ENCODE measurements at places on chromosomes 4 and X.

DNA sequence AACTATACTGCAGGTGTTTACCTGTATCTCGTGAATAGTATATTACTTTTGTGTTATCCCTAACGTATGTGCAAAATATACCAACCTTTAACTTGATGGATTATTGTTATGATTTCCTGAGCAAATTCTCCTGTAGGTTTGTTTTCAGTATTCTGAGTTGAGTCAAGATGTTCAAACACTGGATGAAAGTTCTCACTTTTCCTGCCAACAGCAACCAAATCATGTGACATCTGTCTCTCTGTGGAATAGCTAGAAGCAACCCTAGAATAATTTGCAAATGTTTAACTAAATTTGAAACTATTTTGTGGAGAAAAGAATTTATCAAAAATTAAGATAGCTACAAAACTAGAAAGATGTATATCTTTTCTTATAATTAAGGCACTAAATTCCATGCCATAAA lies 35.6 kb downstream of the BCLAF3 start:
- DNase-seq: no peak

DNA sequence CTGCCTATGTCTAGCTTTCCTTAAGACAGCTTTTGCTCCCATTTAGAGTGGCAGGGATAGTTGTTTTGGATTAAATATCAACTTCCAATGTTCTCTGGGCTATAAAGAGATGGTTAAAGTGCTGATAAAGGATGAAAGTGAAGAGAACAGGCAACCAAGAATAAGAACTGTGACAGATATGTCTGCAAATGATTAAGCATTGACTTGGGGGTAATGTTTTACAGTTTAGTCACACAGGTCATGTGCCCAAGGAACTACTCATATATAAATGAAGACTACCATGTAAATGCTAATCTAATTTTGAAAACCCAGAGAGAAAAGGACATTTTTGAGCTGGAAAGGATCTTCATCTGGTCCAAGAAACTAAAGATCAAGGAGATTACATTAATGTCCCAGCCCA lies 42.1 kb downstream of the RBMX2 start:
- no peak for DNase-seq

GRCh38 chrX:100449696-100450608 lies 39.9 kb upstream of the PCDH19 start:
- no peak for DNase-seq

DNA sequence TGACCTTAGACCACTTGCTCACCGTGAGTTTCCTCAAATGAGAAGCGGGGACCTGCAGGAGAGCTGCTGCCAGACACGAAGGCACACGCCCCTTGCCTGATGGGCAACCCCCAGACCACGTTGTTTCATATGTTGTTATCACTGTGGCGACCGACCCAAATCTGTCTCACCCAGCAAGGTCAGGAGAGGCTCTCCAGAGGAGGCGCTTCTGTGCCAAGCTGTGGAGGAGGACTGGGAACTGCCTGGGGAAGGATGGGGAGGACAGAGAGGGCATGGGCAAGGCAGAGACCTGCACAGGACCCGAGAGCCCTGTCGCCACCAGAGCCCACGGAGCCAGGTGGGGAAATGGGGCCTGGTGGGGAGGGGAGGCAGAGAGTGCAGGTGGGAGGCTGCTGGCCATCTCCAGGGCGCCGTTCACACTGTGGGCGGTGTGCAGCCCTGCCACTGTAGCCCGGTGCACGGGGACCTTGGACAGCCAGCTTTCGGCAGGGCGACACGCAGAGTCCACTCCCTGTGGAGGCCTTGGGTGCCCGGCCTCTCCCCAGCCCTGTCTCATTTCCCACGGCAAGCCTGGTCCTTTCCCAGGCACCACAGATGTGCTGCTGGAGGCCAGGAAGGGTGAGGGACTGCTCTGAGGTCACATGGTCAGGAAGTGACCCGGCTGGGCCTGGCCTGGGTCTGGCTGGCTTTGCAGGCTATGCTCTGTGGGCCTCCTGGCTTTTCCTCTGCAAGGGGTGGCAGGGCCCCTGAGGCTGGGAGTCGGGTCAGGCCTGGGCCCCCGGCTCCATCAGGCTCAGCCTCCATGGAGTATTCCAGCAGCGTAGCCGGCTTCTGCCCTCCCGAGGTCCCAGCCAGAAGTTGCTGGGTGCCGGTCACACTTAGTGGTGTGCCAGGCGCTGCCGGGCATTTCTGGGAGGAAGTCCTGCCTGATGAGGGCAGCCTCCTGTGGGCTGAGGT lies 3.2 kb downstream of the HTRA3 start:
- no peak for DNase-seq

- no peak for DNase-seq
Observed at GRCh38 chr4:77917601-77918000, 55.0 kb downstream of the MRPL1 start.

GRCh38 chr4:159593681-159594080 lies 490.8 kb downstream of the RAPGEF2 start:
- no peak for DNase-seq

DNA sequence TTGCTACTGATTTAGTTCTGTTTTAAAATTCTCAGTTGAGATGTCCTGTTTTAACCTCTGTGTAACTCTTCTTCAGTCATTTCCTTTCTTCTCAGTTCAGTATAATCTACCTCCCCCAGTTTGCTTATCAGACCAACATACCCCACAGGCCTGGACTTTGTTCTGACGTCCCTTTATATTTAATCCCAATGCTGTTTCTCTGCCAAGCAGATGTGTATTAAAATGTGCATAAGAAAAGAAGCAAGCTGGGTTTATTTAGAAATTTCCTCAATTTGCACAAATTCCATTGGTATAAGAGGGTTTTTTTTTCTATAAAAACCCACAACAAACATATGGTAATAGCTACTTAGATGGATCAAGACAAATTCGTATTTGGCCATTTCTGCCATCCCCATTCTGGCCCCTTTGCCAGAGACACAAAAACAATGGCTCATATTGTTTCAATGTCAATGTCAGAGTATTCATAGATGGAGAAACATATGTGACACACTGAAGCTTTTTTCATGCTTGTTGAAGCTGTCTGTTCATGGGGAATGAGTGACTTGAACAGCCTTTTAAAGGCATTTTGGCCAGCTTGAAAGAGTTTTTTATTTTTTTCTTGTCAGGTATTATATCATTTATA lies 24.5 kb downstream of the HCCS start:
- no peak for DNase-seq

DNA sequence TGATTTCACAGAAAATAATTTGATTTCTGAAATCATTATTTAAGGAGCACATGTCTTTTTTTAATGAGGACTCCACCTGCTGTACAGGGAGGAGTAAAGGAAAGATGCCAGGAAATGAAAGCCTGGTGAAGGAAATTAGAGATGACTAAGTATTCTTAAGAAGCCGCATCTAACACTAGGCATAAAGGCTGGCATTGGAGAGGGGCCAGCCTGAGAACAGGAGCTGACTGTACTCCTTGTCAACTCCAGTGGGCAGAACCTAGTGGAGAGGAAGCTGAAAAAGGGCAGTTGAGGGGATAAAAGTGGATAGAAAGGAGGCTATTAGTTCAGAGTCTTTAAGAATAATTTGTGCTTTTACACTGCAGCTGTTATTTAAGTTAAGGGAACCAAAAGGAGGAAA lies 393.0 kb downstream of the PPP1R2C start:
- DNase-seq: no peak

GRCh38 chr4:44660396-44660795 lies 9.0 kb upstream of the YIPF7 start:
- no peak for DNase-seq

DNA sequence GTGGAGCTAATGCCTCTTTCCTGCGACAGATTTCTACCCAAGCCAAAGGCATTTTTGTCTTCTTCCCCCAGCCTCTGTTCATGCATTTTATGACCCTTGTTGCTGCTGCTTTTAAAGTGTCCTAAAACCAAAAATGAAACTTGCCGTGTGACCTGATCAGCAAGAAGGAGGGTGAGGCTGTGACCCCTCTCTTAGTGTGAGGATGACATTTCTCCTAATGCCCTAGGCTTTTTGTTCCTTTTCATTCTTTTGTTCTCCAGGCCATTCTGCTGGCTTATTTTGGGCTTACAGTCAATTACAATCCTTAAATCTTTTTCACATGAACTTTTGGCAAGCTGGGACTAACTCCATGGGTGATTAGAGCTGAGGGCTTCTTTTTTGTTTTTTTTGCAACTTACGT lies 34.4 kb downstream of the PTTG2 start:
- DNase-seq: no peak

DNA sequence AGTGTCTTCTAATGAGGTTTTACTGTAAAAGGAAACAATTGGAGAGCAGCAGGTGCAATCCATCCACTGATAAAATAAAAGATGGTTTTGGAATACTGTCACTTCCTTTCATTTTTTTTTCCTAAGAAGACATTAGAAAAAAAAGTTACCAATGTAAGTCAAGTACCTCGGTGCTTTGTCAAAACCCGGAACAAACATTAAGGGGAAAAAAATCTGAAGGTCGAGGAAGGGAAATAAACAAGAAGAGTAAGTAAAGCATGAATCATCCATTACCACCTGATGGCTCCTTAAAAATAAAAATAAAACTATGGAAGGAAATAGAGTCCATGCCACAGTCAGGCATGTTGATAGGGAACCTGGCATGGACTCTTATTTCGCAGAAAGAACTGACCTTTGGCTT lies 15.3 kb upstream of the XPNPEP2 start:
- DNase-seq: no peak

DNA sequence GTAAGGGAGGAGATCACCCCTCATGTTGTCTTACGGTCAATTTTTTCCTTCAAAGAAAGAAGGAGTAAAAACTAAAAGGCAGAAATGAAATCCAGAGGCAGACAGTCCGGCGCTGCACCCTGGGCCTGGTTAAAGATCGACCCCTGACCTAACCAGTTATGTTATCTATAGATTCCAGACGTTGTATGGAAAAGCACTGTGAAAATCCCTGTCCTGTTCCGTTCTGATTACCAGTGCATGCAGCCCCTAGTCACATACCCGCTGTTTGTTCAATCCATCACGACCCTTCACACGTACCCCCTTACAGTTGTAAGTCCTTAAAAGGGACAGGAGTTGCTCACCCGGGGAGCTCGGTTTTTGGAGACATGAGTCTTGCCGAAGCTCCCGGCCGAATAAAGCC lies 105.6 kb upstream of the JADE1 start:
- no peak for DNase-seq

DNA sequence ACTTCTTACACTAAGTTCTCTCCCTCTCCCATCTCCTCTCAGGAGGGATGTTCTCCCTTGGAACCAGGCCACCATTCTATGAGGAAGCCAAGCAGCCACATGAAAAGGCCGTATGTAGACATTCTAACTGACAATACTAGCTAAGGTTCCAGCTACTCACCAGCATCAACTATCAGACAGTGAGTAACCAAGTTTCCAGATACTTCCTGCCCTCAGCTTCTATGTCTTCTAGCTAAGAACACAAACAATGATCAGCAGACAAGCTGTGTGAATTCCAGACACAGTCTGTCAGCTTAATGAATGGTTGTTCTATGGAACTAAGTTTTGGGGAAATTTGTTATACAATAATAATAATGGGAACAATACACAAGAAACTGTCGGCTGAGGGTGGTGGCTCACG lies 50.8 kb downstream of the SMIM14 start:
- DNase-seq: no peak

DNA sequence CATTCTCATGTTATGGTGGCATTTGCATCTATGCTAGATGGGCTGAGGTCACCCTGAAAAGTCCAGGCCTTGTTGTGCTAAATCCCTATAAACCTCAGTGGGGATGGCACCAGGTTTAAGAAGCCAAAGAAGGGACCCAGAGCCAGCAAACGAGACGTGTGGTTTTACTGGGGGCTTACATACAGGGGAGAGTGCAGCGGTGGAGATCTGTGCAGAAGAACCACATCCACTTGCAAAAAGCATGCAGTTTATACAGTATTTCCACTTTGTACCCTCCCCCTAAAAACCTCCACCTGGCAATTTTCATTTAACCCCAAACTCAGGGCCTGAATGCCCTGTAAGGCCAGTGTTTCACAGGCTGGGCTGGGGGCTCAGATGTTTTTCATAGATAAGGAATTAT lies 134.9 kb upstream of the GATB start:
- no peak for DNase-seq

DNA sequence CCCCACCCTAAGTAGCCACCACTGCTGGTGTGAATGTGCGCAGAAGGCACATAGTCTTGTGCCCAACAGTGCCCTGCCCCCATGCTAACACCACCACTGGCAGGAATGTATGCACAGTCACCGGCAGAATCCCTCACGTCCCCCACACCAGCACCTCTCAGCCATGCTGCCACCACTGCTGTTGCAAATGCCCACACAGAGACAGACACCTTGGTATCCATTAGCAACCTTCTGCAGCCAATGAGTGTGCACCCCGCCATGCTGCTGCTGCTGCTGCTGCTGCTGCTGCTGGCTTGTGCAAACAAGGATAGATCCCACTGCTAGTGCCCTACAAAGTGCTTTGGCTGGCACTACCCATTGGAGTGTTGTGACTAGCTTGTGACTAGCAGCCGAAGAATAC lies 52.4 kb upstream of the MMAA start:
- no peak for DNase-seq

DNA sequence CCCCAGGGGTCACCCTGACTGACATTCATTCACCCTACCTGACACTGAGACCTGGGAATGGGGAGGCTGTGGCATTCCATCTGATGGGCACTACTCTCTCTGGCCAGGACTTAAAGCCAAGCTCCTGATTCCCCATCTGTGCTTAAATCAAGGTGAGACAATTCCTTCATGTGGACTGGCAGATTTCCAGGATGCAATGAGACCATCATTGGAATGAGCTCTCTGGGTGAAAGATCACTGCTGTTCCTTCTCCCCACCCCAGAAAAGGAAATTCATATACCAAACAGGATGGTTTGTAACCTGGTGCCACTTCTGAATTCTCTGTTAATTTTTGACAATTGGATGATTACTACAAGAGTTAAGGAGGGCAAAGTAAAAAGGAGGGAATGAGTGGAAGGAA lies 354.8 kb downstream of the MID1IP1 start:
- DNase-seq: no peak

DNA sequence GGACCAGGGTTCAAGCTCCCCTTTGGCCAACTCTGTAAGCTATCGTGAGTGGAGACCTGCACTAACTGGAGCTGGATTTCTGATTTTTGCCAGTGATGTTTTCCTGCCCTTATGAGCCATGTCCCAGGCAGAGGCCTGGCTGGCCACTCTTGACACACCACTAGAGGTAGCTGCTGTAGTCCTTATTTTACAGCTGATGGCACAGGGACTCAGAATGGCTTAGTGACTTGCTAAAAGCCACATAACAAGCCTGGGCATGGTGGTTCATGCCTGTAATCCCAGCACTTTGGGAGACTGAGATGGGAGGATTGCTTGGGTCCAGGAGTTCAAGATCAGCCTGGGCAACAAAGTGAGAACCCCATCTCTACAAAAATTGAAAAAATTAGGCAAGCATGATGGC lies 33.4 kb downstream of the CYTL1 start:
- DNase-seq: no peak

Data from GM12878 (cell line).